Stimulated activated CD8-positive, alpha-beta memory T cell treated with anti-CD3 and anti-CD28 coated beads, Interleukin-15, amount 100 ng/mL, for 1 hour (primary cell): ENCODE measurements at places on chromosomes 7 and 10.

DNA sequence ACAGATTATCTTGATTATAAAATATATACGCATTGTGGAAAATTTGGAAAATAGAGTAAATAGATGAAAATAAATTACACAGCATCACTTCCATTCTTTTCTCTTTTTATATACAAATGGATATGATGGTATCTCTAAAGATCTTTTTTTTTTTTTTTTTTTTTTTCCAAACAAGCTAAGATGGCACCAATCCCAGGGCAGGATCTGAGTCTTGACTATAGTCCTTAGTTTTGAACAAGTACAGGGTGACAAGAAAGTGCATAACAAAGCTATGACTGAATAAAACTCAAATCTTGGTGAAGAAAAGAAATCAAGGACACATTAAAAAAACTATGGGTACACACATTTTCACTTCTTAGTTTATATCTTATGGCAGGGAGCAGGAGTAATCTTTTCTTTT lies 42.6 kb upstream of the FAM133B start:
- DNase-seq, result no peak

- DNase-seq, result no peak
These were observed 50.7 kb downstream of the AKR1D1 start for GRCh38 chr7:138126928-138127327.

DNA sequence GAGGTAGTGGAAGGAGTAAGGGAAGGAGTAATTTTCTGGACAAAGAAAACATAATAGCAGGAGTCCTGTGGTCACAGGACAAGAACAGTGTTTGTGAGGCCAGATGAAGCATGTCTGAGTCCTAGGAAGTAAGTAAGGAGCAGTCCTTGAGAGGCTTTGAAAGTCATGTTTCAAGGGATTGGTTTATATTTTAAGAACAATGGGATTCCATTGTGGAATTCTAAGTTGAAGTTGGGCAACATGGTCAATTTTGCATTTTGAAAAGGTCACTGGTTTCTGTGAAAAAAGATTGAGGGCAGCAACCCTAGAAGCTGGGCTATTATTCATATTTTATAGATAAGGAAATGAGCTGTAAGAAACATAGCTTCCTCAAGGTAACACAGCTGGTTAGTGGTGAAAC lies 10.8 kb upstream of the SLC25A28 start:
- DNase-seq, result no peak

DNA sequence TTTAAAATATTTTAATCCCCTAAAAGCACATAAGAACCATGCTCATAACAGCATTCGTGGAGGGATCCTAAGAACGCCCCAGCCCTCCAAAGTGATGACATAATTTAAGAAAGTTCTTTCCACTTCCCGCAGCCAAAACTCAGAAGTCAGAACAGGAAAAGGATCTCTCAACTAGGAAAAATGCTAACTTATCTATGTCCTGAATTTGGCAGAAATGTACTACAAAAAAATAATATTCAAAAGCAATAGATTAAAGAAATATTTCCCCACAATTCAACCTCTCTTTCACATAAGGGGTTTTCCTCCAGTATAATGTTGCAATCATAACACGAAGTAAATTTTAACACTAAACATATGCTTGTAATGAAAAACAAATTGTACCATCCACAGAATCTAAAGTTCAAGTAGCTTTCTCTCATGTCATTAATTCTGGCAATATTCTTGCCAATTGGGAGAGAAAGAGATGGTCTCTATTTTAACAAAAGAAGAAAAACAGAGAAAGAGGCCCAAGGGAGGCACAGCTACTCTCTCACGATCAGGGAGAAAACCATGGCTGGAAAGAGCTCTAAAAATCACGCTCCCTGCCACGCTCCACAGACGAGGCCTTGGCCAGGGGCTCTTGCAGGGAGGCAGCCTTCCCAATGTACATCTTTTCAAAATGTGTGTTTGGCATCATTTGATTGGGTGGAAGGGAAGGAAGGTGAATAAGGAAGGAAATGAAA lies 22.9 kb downstream of the ASB13 start:
- no peak for DNase-seq

DNA sequence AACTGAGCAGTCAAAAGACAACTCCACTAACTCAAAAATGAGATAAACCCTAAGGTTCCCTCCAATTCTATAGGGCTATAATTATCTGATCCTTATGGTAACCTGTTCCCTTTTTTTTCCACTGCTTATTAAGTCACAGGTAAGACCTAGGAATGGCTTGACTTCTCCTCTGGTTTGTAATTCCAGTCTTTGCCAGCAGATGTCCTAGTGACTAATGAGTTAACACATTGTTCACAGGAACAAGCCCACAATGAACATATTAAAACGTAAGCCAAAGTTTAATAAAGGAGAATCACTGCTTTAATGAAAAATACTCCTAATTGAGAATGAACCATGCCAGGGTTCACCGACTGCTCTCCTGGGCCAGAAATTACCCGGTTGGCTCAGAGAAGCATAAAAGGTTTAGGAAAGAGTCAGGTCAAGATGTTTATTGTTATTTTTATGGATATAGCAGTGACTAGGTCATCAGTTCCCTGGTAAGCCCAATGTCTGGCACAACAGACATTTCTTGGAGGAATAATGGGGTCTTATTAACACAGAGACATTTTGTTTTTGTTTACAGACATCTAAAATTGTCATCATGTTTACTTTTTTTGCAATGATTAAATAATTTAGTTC lies 120.1 kb downstream of the ELAPOR2 start:
- no peak for DNase-seq

GRCh38 chr7:136130511-136131303 lies 153.5 kb upstream of the MTPN start:
- DNase-seq, result no peak

- DNase-seq, result no peak
These were observed 59.7 kb downstream of the PHTF2 start for GRCh38 chr7:77858278-77858677.

DNA sequence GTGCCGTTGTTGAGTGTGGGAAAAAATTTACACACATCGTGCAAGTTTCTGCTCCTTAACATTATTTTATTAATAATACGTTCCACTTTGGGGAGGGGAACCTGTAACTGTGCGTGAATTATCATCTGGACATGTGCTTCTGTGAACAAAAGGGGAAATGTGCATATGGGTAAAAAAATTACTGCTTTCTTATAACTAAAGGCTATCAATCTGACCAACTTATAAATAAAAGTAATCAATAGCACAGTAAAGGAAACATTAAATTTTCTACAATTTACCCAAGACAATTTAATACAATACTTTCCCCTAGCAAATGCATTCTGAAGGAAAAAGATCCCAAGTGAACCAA lies 4.5 kb downstream of the TWIST1 start:
- DNase-seq, result no peak

- no peak for DNase-seq
These were observed 17.5 kb upstream of the CDH23 start for GRCh38 chr10:71379118-71379766.

- DNase-seq, result no peak
These were observed 398.3 kb upstream of the CHRM2 start for GRCh38 chr7:136470179-136470578.

GRCh38 chr7:94350734-94351133 lies 44.0 kb upstream of the COL1A2 start:
- DNase-seq, result no peak

GRCh38 chr7:21367081-21367480 lies 60.8 kb upstream of the SP4 start:
- DNase-seq, result no peak

DNA sequence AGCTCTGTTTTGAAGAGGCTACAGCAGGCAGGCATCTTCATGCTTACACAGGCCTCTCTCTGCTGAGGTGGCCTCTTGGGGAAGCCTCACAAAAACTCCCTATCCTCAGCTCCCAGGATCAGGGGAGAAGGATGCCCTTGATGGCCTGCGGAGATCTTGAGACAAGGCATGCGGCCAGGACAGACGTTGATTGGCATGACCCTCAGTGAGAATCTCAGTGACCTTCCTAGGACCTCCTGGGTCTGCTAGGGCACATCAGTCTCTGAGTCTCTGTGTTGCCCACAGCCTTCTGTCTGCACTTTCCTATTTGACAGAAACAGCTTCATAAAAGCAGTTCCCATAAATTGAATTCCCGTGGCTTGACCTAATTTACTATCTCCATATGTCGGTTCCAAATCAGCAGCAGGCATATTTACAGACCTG lies 1005.8 kb upstream of the C7orf33 start:
- no peak for DNase-seq

DNA sequence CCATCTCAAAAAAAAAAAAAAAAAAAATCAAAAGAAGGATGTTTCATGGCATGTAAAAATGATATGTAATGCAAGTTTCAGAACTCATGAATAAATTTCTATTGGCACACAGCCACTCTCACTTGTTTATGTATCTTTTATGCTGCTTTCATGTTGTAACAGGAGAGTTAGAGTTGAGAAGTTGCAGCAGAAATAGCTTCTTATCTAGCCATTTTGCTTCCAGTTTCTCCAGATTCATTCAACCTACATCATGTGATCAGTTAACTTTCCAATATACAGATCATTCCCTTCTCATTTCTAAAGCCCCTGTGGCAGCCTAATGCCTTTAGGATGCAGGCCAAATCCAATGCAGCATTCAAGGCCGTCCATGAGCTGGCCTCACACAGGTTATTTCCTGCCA lies 30.4 kb downstream of the ZNF786 start:
- DNase-seq, result no peak

GRCh38 chr10:70038923-70039322 lies 13.7 kb upstream of the MACROH2A2 start:
- DNase-seq, result no peak

GRCh38 chr7:105656922-105657521 lies 75.7 kb upstream of the EFCAB10 start:
- DNase-seq, result peak; percentile 45

DNA sequence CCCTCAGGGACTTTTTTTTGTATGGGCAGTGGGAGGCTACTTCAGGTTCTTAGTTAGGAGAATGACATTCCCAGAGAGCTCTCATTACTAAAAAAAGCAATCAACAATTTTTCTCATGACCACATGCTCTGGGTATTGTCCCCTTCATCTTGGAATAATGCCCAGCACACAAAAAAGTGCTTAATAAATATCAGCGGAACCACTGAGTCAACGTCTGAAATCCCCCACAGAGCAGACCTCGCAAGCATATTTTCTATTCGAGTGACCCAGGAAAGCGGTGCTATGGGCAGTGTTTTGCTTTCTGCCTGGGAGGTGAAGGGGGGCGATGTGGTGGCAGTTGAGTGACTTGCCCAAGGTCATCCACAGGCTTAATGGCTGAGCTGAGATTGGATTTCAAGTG lies 493.4 kb upstream of the ZMIZ1 start:
- DNase-seq, result no peak

GRCh38 chr10:86646532-86646931 lies 7.8 kb upstream of the OPN4 start:
- no peak for DNase-seq

DNA sequence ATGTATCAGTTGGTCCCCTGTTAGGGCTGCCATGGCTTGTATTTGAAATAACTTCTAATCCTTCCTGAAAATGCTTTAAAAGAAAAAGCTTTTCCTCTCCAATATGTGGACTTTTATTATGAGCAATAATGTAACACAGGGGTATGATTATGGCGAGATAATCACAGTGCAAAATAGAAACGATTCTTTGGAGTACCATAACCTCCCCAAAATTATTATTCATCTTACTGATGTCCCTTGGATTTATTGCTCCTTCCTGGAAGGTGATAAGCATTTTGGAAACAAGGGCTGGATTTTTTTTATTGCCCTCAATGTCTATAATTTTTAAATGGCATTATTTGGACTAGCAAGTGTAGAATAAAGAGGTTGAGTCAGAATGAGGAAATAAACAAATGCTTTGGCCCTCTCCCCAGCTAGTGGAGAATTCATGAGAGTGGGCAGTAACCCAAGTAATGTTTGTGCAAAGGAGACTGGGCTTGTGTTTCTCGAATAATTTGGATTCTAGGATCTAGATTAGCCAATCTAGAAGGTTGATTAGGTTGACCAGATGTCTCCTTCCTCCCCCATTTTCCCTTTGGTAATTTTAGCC lies 403.9 kb upstream of the CELF2 start:
- DNase-seq, result no peak

DNA sequence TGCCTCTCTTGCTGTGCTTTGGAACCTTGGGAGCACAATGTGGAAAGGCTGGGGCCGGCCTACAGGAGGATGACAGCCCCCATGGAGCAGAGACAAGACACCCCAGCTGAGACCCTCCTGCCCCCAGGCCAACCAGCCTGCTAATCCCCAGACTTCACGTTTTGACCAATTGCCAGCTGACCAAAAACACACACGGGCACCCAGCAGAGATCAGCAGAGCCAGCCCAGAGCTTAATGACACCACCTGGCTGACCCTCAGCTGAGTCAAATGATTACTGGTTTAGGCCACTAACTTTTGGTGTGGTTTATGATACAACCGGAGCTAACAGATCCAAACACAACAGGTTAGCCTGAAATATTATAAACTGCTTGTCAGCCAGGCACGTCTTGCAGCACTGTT lies 111.2 kb upstream of the KIF5B start:
- DNase-seq, result no peak

GRCh38 chr10:128001849-128002248 lies 94.9 kb downstream of the PTPRE start:
- DNase-seq, result no peak

DNA sequence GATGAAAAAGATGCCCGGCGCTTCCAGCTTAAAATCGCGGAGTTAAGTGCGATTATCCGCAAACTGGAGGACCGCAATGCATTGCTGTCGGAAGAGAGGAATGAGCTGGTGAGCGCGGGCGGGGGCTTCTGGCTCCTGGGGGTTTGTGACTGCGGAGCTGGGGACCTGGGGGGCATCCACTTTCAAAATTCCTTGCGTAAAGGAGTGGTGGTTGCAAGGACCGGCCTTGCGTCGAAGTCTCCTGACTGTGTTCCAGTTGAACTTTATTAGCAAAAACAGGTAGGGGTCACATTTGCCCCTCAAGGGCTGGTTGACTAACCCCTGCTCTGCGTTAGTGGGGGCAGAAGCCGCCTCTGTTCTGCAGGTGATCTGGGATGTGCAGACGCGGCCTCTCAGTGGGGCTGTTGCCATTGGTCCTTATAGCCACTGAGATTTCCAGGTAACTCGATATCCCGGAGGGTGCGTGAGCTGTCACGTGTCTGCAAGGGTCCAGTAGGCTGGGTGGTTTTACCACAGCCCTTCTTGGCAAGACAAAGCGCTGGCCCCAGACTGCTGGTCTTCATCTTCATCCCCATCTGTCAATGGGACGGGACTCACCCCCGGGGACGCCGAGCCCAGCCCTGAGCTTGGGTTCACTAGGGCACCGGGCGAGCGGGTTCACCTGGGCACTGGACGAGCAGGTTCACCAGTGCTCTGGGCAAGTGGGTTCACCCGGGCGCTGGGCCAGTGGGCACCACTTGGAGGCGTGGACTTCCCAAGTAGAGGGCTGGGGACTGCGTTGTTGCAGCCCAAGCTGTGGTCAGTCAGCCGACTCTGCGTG lies 51.5 kb upstream of the DPYSL4 start:
- DNase-seq, result no peak

GRCh38 chr7:43758822-43759683 lies 573 bp downstream of the BLVRA start:
- DNase-seq, result no peak

- DNase-seq, result no peak
These were observed 411.8 kb downstream of the ETV1 start for GRCh38 chr7:13577566-13578145.

- DNase-seq, result no peak
These were observed 60.6 kb upstream of the CSTF2T start for GRCh38 chr10:51759896-51760534.

- no peak for DNase-seq
These were observed 300.5 kb upstream of the SEMA3A start for GRCh38 chr7:84495128-84495527.

GRCh38 chr7:117090791-117091190 lies 137.5 kb downstream of the ST7 start:
- no peak for DNase-seq

GRCh38 chr7:36521911-36522310 lies 132.2 kb downstream of the ANLN start:
- DNase-seq, result no peak

GRCh38 chr7:24384362-24385030 lies 100.5 kb downstream of the NPY start:
- DNase-seq, result no peak
